ENCODE measurements at places on chromosomes 7 and 10.
A peak's percentile ranks its signal among the peaks of the same experiment; 100 is the strongest.

GRCh38 chr10:60222047-60222446 lies 167.6 kb downstream of the ANK3 start:
- no peak for DNase-seq

DNA sequence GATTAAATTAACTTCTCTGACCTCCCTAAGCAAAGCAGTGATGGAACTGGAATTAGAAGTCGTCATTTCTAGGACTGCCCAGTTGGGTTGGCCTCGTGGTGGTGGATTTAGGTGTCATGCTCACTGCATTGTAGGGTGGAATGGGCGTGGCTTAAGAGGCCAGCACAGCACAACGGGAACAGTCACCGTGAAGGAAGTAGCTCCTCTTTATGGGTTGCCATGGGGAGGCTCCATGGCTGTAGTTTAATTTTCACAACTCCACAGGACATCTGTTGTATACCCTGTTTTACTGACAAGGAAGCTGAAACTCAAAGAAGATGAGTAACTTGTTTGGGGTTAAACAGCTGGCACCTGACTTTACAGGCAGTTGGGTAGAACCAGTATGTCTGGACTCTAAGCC lies 208.3 kb downstream of the CELF2 start:
- DNase-seq, result peak; percentile 80

DNA sequence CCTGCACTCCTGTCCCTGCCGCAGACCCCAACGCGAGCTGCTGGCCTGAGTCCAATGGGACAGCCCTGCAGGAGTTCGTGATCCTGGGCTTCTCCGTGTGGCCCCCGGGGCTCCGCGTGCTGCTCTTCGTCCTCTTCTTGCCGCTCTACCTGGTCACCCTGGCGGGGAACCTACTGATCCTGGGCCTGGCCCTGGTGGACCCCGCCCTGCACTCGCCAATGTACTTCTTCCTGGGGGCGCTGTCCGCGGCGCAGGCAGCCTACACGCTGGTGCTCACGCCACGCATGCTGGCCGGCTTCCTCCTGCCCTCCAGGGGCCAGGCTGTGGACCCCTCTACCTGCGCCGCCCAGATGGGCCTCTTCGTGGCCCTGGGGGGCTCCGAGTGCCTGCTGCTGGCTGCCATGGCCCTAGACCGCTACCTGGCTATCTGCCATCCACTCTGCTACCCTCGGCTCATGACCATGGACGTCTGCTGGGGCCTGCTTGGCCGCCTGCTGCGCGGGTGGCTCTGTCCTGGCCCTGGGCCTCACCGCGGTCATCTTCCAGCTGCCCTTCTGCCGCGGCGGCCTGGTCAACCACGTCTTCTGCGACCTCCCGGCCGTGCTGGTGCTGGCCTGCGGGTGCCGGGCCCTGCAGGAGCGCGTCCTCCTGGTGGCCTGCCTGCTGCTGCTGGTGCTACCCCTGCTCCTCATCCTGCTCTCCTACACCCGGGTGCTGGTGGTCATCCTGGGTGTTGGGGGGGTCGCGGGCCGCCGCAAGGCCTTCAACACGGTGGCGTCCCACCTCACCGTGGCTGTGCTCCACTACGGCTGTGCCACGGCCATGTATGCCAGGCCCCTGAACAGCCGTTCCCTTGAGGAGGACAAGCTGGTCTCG lies 71.7 kb downstream of the RBAK start:
- DNase-seq, result no peak

DNA sequence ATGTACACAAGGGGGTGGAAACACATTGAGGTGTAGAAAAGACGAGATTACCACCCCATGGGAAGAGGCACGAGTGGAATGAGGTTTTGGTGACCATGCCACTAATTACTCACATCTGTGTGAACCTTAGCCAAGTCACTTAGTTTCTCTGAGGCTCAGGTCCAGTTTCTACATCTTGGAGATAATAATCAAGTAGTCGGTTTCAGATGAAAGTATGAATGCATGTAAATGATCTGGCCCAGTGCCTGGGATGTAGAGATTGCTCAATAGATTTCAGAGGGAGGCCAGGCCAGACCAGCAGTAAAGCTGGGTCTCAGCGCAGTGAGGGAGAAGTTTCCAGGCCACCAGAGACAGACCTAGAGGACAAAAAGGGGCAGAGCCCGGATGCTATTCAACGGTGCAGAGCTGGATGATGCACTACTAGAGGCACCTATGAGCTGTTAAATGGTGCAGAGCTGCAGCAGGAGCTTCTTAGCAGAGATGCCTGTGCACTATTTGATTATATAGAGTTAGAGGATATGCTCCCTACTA lies 725.1 kb downstream of the GRID1 start:
- DNase-seq, result no peak

- DNase-seq, result no peak
Observed at GRCh38 chr10:101939729-101940128, 96.1 kb upstream of the KCNIP2 start.

DNA sequence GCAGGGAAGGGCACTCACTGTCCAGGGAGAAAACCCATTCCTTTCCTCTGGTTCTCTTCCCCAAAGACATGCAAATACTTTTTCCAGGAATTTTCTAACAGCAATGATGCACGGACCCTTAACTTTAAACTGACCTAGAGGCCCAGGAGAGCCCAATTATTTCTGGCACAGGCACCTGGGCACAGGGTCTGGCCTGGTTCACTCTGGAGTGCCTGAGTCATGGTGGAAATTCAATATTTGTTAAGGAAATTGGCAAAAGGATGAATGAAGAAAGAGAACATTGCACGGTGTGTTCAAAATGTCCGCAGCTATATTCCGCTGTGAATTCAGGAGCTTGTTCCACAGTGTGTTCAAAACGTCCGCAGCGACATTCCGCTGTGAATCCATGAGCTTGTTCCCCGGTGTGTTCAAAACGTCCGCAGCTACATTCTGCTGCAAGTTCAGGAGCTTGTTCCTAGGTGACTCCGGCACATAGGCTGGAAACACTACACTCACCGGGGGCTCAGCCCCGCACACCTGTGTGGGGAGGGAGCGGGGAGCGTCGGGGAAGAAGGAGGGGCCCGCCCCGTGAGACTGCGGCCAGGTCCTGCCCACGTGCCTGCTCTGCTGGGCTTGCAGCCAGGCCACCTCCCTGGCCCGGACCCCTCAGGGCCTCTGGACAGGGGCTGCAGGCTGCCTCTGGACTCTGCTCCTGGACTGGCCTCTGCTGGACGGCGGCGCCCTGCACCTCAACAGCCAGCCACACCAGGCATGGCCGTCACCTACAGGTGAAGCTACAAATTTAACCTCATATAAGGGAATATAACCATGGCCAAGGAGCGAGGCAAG lies 72.0 kb upstream of the FAM20C start:
- DNase-seq, result no peak

- no peak for DNase-seq
Observed at GRCh38 chr7:135736586-135737305, 8.8 kb upstream of the SLC13A4 start.

DNA sequence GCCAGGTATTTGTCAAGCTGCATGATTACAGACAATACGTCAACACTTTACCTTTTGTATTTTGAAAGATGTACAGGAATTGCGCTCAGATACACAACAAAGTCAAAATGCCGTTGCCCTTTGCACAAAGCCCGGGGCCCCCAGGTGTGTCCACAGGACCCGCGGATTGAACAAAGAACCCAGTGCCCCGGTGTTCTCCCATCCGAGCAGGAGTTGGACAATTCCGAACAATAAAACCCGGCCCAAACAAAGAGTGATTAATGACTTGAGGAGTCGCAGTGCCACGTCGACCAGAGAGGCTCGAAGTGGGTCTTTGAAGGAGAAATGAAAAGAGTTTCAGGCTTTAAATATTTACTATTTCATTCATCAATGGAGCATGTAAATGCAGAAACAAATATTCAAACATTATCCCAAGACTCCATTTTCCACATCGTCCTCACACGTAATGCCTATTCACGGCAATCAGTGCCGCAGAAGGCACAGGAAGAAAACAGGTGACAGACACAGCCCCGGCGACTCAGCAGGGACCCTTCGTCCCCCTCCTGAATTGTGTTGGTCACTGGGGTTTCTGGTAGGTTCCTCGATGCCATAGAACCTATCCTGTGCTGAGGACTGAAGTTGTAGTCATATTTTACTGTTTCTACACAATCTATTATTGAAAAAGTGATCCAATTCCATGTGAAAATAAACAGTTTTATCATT lies 70.9 kb upstream of the MGMT start:
- no peak for DNase-seq

DNA sequence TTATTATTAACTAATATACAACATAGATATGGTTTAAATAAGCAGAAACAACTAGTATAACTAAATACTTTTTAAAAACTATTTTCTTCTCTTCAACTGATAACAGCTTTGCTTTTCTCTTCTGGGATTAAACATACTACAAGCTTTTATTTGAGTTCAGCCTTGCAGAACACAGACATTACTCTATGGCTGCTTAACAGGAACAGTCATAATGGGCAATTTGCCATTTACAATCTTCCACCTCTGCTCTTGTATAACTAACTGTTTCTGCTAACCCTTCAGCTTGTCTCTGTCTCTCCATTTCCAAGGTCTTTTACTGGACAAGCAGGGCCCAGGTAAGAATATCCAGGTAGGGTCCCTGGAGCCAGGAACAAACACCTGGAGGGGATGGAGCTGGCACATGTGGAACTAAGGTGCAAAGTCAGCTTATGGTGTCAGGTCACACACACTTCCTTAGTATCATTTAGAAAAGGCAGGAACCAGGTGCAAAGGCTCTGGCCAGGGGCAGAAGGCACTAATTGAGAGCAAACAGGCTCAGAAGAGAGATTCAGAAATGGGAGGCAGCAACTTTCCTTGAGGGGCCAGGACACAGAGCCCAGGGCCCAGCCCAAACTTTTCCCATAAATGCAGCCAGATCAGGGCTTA lies 93.1 kb downstream of the STRA8 start:
- DNase-seq, result no peak

DNA sequence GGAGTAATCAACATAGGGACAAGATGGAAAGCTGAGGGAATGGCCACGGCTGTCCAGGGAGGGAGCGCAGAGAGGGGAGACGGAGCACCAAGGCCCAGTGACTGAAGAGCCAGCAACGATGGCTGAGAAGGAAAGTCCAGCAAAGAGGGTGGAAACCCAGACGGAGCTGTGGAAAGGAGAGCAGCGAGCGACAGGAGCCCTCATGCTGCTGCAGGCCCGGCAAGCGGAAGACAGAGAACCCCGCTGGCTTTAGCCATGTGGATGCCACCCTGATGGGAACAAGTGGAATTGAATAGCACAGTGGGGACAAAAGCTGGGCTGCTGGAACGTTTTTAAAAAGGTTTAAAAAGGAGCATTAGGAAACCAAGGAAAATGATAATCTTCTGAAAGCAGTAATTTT lies 82.9 kb upstream of the DDC start:
- DNase-seq, result no peak

DNA sequence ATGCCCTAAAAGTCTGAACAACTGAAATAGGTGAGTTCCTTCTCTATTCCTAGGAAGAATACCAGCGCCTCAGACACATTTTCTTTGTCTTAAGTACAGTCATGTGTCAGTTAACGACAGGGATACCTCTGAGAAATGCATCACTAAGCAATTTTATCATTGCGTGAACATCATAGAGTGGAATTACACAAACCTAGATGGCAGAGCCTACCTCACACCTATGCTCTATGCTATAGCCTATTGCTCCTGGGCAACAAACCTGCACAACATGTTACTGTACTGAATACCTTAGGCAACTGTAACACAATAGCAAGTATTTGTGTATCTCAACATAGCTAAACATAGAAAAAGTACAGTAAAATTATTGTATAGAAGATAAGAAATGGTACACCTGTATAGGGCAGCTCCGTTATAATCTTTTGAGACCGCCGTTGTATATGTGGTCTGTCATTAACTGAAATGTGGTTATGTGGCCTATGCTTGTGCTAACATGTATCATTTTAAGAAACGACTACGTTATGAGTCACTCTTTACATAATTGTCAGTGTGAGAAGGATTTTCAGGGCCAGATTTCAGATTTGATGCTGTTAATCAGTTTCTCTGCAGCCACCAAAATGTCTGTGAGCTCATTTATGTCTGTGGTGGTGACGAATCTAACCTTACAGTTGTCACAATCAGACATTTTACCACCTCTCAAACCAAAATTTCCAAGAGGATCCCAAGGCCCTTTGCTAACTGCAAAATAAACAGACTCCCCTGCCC lies 66.1 kb upstream of the STK17A start:
- peak; percentile 9 for DNase-seq

DNA sequence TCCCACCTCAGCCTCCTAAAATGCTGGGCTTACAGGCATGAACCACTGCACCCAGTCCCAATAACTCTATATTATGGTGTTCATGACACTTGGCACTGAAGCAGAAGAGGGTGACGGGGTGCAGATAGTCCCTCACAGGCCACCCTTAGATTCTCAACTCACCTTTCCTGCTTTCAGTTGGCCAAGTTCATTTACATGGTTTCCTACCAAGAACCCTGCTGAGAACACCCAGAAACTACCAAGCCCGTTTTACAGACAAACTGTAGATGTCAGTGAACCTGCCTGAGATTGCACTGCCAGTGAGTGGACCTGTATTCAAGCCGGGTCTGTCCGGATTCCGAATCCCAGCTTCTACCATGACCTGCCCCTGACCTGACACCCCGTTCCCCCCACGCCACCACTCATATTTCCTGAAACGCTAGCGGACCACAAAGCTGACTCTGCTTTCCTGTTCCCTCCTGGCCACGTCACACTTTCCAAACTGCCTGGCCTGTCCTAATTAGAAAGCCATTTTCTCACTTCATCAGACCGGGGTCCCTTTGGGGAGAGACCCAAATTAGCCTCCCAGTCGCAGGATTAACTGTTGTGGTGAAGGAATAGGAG lies 17.3 kb downstream of the GRID2IP start:
- DNase-seq, result no peak

GRCh38 chr10:107898392-107898791 lies 733.9 kb upstream of the SORCS1 start:
- no peak for DNase-seq

GRCh38 chr10:33186150-33186549 lies 148.3 kb downstream of the NRP1 start:
- no peak for DNase-seq

- DNase-seq, result no peak
Observed at GRCh38 chr10:472241-472910, 217.1 kb downstream of the DIP2C start.

DNA sequence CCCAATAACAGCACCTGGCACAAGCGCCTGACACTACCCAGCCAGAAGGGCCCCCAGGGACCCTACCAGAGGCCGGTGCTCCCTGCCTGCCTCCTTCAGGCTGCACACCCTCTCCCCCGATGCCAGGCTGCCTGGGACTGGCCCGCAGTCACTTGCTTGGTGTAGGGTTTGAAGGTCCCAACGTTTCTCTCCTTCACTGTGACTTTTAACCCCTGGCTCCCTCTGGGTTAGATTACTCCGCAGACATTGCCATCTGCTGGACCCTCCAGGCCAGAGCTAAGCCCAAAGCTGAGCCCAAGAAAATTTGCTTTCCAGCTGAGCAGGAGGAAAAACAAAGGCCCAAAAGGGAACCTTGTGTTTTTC lies 6.9 kb downstream of the CDHR1 start:
- DNase-seq, result no peak

DNA sequence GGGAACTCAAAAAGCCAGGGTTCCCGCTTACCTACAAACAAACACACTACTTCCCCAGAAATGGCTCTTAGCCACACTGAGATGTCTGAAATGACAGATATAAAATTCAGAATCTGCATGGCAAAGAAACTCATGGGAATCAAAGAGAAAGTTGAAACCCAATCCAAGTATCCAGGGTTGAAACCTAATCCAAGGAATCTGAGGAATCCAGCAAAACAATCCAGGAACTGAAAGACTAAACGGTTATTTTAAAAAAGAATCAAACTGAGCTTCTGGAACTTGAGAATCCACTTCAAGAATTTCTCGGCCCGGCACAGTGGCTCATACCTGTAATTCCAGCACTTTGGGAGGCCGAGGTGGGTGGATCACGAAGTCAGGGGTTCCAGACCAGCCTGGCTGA lies 568.8 kb downstream of the POM121L12 start:
- DNase-seq, result no peak

Data from suppressor macrophage treated with lipopolysaccharide for 4 hours (primary cell).